ENCODE measurements at places on chromosomes 13 and 19.

DNA sequence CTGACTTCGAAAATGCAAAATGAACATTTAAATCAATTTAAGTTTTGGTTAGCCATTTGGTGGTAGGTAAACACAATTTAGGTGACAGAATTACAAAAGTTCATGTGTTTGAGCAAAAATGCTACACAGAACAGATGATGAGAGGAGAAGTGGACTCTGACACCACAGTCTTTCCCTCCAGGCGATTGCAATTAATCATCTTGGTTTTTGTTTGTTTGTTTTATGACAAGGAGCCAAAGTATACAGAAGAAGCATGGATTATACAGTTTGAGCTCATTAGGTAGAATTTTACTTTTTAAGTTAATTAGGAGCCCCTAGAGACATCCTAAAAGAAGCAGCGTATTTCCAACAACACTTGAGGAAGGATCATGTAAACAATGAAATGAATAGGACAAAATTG is 49.3 kb upstream of the FREM2 start:
- no peak for DNase-seq

DNA sequence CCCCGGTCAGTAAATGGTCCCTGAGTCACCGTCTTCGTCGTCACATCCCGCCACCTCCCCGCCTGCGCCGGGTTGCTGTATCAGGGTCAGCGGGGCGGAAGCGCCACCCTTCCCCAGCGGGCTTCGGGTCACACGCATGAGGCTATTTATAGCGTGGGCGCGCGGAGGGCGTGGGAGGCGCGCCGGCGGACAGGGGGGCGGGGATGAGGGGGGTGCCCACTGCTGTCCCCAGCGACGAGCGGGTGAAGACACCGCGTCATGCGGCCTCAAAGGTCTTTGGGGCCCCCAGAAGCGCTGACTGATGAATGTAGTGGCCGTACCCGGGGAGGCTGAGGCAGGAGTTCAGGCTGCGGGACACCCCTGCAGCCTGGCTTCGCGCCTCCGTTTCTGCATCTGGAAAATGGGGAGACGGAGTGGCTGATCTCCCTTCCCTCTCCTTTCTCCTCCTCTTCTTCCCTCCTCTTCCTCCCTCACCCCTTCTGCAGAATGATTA is 7.9 kb downstream of the UNC13A start:
- peak; percentile 35 for DNase-seq

GRCh38 chr13:113887700-113888201 is 23.9 kb upstream of the GAS6 start:
- no peak for DNase-seq

DNA sequence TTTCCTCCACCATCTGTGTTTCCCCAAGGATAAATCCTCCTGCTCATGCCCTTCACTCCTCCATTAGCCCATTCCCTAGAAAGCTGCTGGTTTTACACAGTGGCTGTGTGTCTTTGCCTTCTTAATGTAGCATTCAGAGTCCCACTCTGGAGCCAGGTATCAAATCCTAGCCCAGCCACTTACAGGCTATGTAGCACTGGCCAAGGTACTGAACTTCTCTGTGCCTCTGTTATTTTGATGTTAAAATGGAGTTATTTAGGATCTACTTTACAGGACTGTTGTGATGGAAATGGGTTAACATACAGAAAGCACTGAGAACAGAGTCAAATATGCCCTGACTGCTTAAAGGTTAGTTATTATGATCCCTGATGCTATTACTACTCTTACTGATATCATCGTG is 1.5 kb upstream of the ZSCAN4 start:
- no peak for DNase-seq

GRCh38 chr19:41321600-41322270 is 11.8 kb downstream of the CCDC97 start:
- DNase-seq, result no peak

DNA sequence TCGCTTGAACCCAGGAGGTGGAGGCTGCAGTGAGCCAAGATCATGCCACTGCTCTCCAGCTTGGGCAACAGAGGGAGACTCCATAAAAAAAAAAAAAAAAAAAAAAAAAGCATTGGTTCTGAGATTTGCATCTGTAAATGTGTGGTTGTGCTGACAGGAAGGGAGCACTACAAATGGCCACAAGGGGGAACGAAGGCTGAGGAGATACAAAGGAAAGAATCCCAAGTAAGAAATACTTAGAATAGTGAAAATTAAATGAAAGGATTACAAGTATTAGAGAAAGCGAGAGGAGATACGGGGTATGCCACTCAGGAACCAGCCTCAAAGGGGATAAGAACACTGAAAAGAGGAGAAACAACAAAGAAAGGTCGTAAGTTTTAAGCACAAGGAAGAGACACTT is 284.9 kb downstream of the KLF12 start:
- peak; percentile 25 for DNase-seq

DNA sequence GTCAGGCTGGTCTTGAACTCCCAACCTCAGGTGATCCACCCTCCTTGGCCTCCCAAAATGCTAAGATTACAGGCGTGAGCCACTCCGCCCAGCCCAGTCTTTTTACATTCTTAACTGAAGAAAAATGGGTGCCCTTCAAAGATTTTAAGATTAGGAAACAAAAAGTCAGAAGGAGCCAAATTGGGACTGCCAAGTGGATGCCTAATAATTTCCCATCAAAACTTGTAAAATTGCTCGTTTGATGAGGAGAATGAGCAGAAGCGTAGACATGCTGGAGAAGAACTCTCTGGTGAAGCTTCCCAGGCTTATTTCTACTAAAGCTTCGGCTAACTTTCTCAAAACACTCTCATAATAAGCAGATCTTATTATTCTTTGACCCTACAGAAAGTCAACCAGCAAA is 31.3 kb downstream of the NUMBL start:
- no peak for DNase-seq

- DNase-seq, result no peak
Measured at GRCh38 chr13:35309706-35310105, 166.8 kb downstream of the MAB21L1 start.

GRCh38 chr19:6373813-6374108 is 1.2 kb downstream of the ALKBH7 start:
- no peak for DNase-seq

DNA sequence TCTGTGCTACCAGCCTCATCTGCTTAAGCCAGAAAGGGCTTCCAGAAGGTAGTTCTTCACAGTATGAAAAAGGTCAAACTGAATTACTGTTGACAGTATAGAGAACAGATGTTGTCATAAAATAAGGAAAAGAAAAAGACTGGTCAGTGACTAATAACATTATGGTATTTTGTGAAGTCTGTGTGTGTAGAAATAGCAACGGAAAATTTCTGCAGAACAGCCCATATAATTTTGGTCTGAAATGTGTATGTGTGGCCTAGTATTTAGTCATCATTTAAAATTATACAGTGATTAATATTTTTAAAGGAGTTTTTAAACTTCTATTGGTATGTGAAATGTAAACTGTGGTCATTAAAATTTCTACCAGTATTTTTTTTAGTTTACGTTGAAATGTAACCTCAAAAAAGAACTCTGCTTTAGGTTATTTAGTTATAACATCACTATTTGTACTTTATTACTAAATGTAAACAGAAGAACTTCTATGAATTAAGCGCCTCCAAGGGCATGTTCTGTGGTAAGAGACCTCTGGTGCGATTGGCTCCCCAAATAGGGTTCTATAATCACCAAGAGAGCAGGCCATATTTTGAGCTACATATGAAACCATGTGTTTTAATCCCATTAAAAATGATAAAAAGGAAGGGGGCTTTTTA is 3.3 kb upstream of the GPR183 start:
- DNase-seq, result no peak
